HFFc6 (cell line): ENCODE measurements at places on chromosomes 4 and X. TPM values are rescaled to one million over a fixed set of nuclear protein-coding genes. Genes with fewer than 3 reads are reported as not detected.
A peak's percentile ranks its signal among the peaks of the same experiment; 100 is the strongest.

GRCh38 chr4:2101346-2102044 lies 42.4 kb downstream of the NAT8L start:
- DNase-seq, result peak; percentile 33
- no peak overlapping the region for H3K27ac ChIP-seq
- peaks cover 25% of the 10 kb centered on the region for H3K36me3 ChIP-seq
- H3K4me3 ChIP-seq, result no peak overlapping the region
- peaks cover 18% of the 10 kb centered on the region for H3K4me1 ChIP-seq

DNA sequence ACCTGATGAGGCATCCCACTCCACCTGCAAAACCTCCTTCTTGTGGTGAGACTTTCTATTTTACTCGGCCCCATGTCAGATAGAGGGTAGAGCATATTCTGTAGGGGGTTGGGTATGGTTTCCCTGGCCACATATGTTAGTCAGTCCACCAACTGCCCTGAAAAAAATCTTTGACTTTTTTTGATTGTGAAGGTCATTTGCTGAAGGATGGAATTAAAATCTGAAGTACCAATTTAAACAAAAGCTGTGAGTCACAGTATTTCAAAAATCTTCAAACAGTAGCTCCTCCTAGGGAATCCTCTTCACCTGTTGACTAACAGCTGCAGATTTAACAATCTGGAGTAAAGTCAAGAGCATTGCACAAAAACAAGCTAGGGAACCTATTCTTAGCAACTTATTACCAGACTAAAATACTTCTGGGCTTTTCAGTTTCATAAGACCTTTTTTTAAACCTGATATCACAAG lies 8.0 kb upstream of the CCDC110 start:
- H3K4me3 ChIP-seq, result no peak overlapping the region
- no peak for DNase-seq
- H3K4me1 ChIP-seq, result no peaks in the 10 kb centered on the region
- peaks cover 34% of the 10 kb centered on the region for H3K27me3 ChIP-seq
- no peak overlapping the region for H3K27ac ChIP-seq

GRCh38 chr4:3702561-3703221 lies 63.5 kb upstream of the ADRA2C start:
- DNase-seq, result no peak
- no peak overlapping the region for H3K4me3 ChIP-seq

DNA sequence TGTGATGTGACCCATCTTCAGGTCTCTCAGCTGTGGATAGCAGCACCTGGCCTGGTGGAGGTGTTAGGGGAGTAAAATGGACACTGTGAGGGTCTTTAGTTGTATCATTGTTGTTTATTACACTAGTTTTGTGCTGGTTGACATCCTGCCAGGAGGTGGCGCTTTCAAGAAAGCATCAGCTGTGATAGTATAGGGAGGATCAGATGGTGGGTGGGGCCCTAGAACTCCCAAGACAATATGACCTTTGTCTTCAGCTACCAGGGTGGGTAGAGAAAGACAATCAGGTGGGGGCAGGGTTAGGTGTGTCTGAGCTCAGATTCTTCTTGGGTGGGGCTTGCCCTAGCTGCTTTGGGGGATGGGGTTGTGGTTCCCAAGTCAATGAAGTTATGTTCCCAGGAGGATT lies 162.8 kb downstream of the PPP1R2C start:
- no peaks in the 10 kb centered on the region; the same call in 1 of the 2 replicates for H3K36me3 ChIP-seq
- H3K27me3 ChIP-seq, result no peaks in the 10 kb centered on the region
- no peak for DNase-seq
- no peak overlapping the region for H3K27ac ChIP-seq

GRCh38 chr4:40940317-40940741 lies 190.6 kb downstream of the NSUN7 start:
- peaks cover 7% of the 10 kb centered on the region; the same call in 1 of the 2 replicates for H3K36me3 ChIP-seq
- H3K27ac ChIP-seq, result no peak overlapping the region
- no peak overlapping the region for H3K4me3 ChIP-seq
- H3K4me1 ChIP-seq, result no peaks in the 10 kb centered on the region
- no peaks in the 10 kb centered on the region; the same call in 1 of the 2 replicates for H3K27me3 ChIP-seq

Gene COX7B
- 207 to 226 TPM (median 217 TPM) in 3 replicates for total RNA-seq
